Stimulated activated CD4-positive, alpha-beta T cell treated with anti-CD3 and anti-CD28 coated beads, Interleukin-4, amount 100 ng/mL, for 1 hour (primary cell): ENCODE measurements at places on chromosomes 3 and 15.

GRCh38 chr3:139230391-139230790, 113.4 kb upstream of the MRPS22 start:
- no peak for DNase-seq

DNA sequence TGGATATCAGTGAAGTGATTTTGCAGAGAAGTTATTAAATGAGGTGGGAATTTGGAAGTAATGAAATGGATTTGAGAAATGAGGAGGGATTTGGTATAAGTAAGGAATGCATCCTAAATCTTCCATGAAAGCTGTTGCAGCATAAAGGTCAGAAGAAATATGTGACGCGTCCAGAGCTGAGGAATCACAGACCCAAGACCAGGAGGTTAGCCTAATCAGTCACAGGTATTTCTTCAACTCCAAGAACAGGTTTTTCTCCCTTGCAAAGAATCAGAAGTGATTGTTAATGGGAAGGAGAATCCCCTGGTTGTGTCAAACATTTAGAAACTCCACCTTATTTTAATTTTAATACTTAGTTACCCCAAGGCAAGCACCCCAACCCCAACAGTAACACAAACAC, 253.2 kb downstream of the MEX3B start:
- DNase-seq, result no peak

GRCh38 chr3:149970716-149971402, at the start of gene PFN2:
PFN2 (minus strand) TSS chr3:149970895; CDS start chr3:149970856, 39 bp downstream.
- peak; percentile 58 for DNase-seq

DNA sequence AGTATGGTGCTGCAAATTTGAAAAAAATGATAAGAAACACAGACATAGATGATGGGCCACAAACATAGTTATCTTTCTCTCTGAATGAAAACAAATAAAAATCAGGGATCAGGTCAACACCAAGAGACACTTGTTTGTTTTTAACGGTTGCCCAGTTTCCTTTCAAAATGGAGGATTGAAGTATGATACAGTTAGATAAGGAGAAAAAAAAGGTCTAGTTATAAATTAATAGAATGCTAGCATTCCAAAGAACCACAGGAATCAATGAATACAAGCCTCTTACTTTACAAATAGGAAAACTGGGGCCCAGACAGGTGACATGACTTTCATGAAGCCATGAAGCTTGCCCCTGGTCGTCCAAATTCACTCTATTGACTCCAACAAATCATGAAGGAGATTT, 305.1 kb downstream of the ZNF621 start:
- no peak for DNase-seq

DNA sequence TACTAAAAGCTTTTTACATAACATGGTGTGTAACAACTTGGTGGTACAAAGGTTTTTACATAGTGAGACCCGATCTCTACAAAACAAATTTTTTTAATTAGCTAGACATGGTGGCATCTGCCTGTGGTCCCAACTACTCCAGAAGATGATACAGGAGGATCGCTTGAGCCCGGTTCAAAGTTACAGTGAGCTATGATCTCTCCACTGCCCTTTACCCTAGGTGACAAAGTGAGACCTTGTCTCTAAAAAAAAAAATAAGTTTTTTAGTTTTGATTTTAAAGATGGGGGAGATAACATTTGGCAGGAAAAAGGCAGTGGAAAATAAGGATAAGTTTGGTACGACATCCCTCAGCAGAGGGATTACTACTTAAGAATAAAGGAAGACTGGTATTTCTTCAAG, 5.9 kb downstream of the FAM162A start:
- no peak for DNase-seq

GRCh38 chr3:136279092-136279491, 29.0 kb downstream of the PCCB start:
- no peak for DNase-seq
